Activated T-helper 1 cell treated with anti-CD3 and anti-CD28 coated beads, Interleukin-12 subunit alpha, Interleukin-12 subunit beta, Interleukin-2, Interleukin-4 antibody, amounts not matched to agents 30 ng/mL and 10 ng/mL and 1 ng/mL, durations not matched to agents 14 hours and 24 hours and 36 hours (primary cell): ENCODE measurements at places on chromosomes 16 and 17. TPM values are rescaled to one million over a fixed set of nuclear protein-coding genes. Genes with fewer than 3 reads are reported as not detected.
A peak's percentile ranks its signal among the peaks of the same experiment; 100 is the strongest.

Gene KRT39
- not detected in 2 replicates for total RNA-seq

Gene ATF7IP2
- total RNA-seq, result 25.9 and 28.7 TPM in 2 replicates

Gene STX8
- 45.4 and 47.2 TPM in 2 replicates for total RNA-seq

- H3K27ac ChIP-seq, result no peak overlapping the region
- no peak for DNase-seq
- no peaks in the 10 kb centered on the region for H3K36me3 ChIP-seq
- no peak overlapping the region for H3K4me3 ChIP-seq
Observed at GRCh38 chr16:55542459-55543082, 23.9 kb upstream of the CAPNS2 start.

GRCh38 chr16:82625066-82625968 is 1.5 kb upstream of the CDH13 start:
- peaks cover 51% of the 10 kb centered on the region for H3K27me3 ChIP-seq
- no peak for DNase-seq
- no peaks in the 10 kb centered on the region for H3K36me3 ChIP-seq
- H3K27ac ChIP-seq, result no peak overlapping the region
- H3K4me1 ChIP-seq, result peaks cover 4% of the 10 kb centered on the region

GRCh38 chr16:19188406-19188805 is 20.4 kb downstream of the SYT17 start:
- peaks cover 5% of the 10 kb centered on the region for H3K4me1 ChIP-seq
- H3K4me3 ChIP-seq, result no peak overlapping the region
- DNase-seq, result no peak
- H3K27me3 ChIP-seq, result no peaks in the 10 kb centered on the region
- H3K27ac ChIP-seq, result no peak overlapping the region

DNA sequence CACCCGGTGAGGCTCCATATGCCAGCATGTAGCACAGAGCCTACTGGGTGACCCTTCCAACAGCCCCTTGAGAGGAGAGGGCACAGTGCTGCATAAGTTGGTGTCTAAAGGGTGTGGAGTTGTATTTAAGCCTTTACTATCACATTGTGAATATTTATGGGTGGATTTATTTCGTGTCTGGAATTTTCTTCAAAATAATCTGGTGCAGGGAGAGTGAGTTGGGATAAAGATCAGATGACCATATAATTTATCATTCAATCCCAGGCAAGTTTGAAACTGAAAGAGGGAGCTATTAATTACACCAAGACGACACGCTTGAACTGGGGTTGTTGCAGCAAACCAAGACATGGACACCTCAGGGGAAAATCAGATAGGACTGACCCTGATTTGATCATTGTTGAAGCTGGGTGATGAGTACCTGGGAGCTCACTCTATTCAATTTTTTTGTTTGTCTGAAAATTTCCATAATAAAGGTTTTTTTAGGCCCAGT is 42.2 kb downstream of the LDHD start:
- H3K36me3 ChIP-seq, result peaks cover 35% of the 10 kb centered on the region
- peak overlapping the region; percentile 26 for H3K4me3 ChIP-seq
- H3K4me1 ChIP-seq, result peaks cover 82% of the 10 kb centered on the region
- no peaks in the 10 kb centered on the region for H3K27me3 ChIP-seq
- no peak for DNase-seq
- peak overlapping the region; percentile 54 for H3K27ac ChIP-seq

DNA sequence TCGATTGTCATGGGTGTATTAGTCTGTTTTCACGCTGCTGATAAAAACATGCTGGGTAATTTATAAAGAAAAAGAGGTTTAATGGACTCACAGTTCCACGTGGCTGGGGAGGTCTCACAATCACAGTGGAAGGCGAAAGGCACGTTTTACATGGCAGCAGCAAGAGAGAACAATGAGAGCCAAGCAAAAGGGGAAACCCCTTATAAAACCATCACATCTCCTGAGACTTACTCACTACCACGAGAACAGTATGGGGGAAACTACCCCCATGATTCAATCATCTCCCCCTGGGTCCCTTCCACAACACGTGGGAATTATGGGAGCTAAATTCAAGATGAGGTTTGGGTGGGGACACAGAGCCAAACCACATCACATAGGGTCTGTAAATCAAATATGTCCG is 167.4 kb upstream of the XYLT1 start:
- no peaks in the 10 kb centered on the region for H3K27me3 ChIP-seq
- no peak for DNase-seq
- H3K4me1 ChIP-seq, result no peaks in the 10 kb centered on the region
- no peak overlapping the region for H3K4me3 ChIP-seq
- no peak overlapping the region for H3K27ac ChIP-seq
- no peaks in the 10 kb centered on the region for H3K36me3 ChIP-seq

DNA sequence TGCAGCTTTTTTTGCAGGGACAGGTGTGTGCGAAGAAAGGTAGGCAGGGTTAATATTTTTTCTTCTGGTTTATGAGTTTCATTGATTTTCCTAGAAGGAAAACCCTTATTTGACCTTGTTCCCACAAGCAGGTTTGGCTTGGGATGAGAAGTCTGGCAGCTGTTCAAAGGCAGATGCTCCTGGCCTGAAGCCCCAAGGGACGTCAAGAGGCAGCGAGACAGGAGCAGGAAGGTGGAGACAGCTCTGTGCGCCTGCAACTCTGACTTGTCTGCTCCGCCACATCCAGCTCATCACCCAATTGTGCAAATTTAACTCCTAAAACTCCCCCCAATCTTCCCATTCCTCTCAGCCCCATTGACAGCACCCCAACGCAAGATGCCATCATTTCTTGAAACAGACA is 136.8 kb upstream of the XYLT1 start:
- H3K27ac ChIP-seq, result no peak overlapping the region
- H3K27me3 ChIP-seq, result peaks cover 4% of the 10 kb centered on the region
- no peak overlapping the region for H3K4me3 ChIP-seq
- H3K4me1 ChIP-seq, result peaks cover 9% of the 10 kb centered on the region

DNA sequence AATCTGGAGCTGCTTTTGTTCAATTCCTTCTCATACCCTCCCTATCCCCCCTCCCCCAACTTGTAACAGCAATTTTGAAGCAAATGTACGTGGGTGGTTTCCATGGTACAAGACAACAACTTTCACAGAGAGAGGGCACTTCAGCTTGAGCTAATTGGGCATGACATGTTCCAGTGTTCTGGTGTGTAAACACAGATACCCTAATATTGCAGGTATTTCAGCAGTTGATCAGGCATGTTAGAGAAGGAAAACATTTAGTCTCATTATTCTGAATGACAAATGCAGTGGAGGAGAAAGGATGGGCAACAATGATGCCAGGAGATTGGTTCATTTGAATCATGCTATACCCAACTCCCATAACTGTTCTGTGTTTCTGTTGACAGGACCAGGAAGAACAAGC is 137.5 kb downstream of the TRIM37 start:
- no peak for DNase-seq
- H3K4me1 ChIP-seq, result no peaks in the 10 kb centered on the region
- H3K27ac ChIP-seq, result no peak overlapping the region
- H3K4me3 ChIP-seq, result no peak overlapping the region

DNA sequence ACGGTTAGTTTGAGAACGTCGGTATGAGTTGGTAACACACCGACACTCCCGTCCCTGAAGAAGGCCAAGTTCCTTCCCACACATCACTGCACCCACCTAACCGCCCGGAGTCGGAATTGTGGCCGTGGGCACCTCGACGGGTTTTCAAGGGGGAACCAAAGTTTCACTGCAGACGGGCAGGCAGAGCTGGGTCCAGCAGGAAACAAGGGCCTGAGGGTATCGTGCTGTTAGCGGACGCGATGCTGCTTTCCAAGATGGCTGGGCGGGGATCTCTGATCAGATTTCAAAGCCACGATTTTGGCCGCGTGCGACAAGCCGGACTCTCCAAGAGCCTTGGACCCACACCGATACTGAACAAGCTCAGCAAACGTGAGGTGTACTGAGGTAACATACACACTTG is 82.3 kb upstream of the DOC2B start:
- DNase-seq, result no peak
- H3K36me3 ChIP-seq, result no peaks in the 10 kb centered on the region
- no peak overlapping the region for H3K4me3 ChIP-seq
- peaks cover 8% of the 10 kb centered on the region for H3K27me3 ChIP-seq

DNA sequence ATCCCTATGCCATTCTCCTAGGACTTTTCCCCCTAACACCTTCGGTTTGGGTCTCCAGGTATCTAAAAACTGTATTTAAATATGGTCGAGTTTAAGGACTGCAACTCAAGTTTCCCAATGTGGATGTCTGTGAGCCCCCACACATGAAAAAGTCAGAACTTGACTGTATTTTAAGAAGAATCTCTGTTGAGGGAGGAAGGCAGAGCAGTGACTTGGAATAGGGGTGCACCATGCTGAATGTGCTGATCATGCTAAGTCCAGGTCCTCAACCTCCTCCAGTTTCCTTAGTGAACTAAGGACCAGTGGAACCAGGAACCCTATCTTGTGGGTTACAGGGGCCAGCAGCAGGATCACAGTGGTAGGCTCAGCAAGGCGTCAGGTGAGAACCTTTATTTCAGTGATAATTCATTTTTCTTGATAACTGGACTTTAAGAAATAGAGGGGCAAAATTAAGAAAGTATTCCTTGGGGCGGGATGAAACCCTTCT is 19.5 kb downstream of the GRB7 start:
- H3K4me1 ChIP-seq, result peaks cover 65% of the 10 kb centered on the region
- H3K27me3 ChIP-seq, result no peaks in the 10 kb centered on the region
- DNase-seq, result no peak
